8988T (cell line): ENCODE measurements at places on chromosomes 12 and 14.
A peak's percentile ranks its signal among the peaks of the same experiment; 100 is the strongest.

DNA sequence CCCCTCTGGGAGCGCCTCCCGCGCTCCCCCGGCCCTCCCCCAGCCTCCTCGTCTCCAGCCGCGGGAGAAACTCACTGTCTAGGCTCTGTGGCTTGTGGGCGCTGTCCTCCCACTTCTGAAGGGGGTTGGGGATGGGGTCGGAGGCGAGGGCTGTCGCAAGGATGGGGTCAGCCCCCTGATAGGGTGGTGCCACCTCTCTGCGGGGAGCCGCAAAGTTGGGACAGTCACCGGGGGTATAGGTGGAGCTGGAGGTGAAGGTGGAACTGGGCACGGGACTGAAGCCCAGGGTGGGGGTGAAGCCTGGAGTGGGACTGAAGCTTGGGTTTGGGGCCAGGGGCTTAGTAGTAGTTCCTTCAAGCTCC, 12.2 kb downstream of the TNFRSF1A start:
- DNase-seq: no peak

DNA sequence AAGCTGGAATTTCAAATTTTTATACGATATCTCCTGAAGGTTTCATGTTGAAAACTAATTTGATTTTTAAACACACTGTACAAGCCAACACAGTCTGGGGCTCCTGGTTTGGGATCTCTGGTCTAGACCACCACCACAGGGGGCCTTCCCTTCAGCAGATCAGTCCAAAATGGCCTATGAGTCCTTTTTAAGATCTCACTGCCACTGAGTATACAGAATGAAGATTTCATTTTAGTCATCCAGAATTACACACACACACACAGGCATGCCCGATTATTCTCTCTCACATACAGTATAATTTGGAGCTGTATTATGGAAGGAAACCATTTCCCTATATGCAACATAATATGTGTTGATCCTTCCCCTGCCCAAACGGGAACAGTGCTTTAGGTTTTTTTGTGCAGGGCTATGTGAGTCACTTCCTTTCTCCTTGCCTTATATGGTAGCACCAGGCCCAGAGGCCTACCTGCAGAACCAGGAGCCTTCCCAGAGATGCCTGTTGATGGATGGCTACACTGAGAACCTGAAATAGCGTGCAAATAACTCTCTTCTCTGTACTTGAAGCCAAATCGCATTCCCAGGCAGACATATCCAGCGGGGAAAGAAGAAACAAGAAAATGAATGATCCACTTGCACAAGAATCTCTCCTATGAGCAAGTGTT, 28.1 kb upstream of the WNK1 start:
- DNase-seq: no peak

DNA sequence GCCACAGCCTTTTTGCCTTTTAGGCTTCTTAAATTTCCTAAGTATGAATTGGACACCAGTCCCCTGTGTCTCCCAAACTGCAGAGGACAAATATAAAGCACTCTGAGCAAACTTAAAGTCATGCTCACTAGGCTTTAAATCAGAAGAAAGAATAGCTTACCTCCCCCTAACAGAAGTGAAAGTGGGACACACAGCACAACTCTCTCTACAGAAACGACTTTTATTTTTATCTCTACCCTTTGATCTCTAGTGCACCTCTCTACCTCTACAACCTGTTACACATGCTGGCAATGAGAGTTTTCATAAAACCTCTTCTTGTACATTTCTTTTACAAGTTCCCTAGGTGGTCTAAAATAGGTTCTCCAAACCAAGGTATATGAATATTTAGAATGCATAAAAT, 19.7 kb downstream of the IAPP start:
- no peak for DNase-seq

DNA sequence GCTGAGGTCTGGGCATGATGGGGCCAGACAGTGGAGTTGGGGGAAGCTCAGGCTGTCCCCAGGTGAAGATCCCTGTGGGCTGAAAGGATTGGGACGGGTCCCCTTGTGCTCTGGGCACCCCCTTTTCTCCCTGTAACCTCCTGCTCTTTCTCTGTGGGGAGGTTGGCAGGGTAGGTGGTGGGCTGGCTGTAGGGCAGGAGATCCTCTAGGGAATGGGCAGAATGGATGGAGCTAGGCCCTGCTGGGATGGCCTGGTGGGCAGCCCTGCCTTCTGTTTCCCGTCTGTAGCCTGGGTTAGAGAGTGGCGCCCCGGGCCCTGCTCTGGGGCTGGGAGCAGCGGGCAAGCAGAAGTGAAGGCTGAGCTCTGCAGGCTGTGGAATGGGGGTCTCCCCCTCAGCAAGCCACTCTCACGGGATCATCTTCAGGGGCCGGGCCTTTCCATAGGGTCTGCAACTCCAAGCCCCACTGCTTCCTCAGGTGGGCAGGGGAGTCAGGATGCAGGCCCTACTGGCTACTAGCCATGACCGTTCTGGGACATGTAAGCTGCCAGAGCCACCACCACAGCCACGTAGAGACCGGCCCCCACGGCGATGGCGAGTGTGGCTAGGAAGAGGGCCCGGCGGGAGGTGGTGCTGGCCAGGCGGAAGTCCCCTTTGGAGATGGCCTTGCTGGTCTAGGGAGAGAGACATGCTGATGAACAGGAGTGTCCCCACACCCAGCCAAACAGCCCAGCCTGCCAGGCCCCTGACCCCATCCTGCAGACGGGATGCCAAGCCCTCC, 18.8 kb downstream of the SYNDIG1L start:
- no peak for DNase-seq

GRCh38 chr14:53217316-53217994, 64.3 kb upstream of the DDHD1 start:
- peak; percentile 50 for DNase-seq

DNA sequence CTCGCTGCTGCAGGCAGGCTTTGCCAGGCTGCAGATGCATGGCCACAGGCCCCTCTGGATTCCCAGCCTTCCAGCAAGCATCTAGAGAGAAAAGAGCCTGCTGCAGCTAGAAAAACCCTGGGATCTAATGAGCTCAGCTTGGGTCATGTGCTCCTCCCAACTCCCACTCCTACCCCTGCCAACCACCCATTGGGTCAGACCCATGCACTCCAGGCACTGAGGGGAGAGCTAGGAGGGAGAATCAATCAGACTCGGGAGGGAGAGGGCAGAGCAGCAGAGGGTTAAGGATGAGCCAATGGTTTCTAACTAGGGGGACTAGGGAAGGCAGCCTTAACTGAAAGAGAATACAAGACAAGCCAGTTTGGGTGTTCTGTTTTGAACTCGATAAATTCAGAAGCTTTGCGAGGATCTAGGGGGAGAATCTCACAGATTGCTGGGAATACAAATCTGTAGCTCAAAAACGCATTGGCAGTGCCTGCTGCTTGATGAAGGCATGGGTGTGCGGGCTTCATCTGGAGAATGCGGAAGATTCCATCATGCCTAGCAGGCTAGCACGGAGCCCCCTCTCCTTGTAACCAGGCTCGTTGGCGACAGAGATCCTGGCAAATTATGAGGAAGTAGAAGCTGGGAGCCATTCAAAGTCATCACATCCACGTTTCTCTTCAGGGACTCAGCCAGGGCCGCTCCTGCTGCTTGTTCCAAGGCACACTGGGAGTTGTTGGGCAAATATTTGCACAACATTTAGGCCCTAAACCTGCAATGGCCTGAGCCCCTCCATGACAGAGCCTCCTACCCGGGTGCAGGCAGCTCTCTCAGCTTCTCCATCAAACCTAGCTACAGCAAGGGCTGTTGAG, 56.4 kb downstream of the VCPKMT start:
- DNase-seq: no peak
